ENCODE measurements at places on chromosomes 1 and 21. TPM values are rescaled to one million over a fixed set of nuclear protein-coding genes. Genes with fewer than 3 reads are reported as not detected.

GRCh38 chr1:29412591-29412990 is 176.3 kb downstream of the PTPRU start:
- no peak for DNase-seq

Gene MX2
- 23.0 TPM for total RNA-seq

Gene OR2L3
- total RNA-seq = not detected

GRCh38 chr1:17496419-17496818 is 43.1 kb upstream of the ARHGEF10L start:
- no peak for DNase-seq

GRCh38 chr1:10495952-10496351 is 21.2 kb downstream of the PEX14 start:
- no peak for DNase-seq

DNA sequence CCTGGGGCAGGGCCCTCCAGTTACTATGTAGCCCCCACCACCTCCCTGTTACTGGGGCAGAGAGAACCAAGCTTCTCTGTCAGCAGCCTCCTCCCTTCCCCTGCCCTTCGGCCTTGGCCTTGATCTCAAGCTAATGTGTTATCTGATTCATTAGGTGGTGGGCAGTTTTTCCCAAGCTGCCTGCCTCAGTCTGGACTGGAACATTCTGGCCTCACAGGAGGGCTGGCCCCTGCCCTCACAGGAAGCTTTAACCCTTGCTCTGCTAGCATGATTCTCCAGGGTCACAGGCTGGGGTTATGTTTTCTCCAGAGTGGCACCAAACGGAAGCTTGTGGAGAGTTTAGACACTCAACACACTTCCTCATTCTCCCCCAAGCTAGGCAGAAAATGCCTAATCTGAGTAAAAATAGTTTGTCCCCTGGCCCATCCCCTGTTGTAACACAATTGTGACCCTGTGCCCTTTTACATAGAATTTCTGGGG is 37.2 kb upstream of the SLC6A9 start:
- peak; percentile 67 for DNase-seq

GRCh38 chr1:94979131-94979530 is 52.2 kb upstream of the CNN3 start:
- no peak for DNase-seq

Gene RHBDL2
- 1.1 TPM for total RNA-seq

DNA sequence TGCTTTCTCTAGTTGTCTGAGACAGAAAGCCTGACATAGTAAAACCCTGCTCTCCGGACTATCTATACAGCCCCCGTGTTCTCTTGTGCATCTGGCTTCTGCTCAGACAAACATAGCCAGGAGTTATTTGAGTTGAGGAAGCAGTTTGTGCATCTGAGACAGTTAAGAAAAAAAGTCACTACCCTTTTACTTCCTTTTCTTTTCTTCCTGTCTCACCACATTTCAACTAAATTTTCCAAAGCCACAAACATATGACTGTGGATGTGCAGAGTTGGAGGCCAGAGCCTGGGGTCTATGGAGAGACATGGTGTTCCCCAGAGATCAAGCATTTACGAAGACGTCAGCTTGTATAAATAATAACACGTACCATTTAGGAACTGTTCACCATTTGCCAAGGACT is 158.5 kb upstream of the FGGY start:
- DNase-seq = no peak

- no peak for DNase-seq
Measured at GRCh38 chr1:189434461-189434860, 1043.2 kb downstream of the BRINP3 start.

- peak; percentile 91 for DNase-seq
Measured at GRCh38 chr1:148334339-148335130, 148.6 kb downstream of the PPIAL4G start.

- DNase-seq = no peak
Measured at GRCh38 chr1:98662356-98662670, 792 bp downstream of the SNX7 start.

Gene RSPO1
- 9.1 TPM for total RNA-seq

- no peak for DNase-seq
Measured at GRCh38 chr1:71572038-71572437, 491.2 kb upstream of the ZRANB2 start.

GRCh38 chr1:38135625-38136414 is 89.2 kb upstream of the POU3F1 start:
- no peak for DNase-seq

Gene MNDA
- 45.5 TPM for total RNA-seq

Gene KCNA2
- 0.64 TPM for total RNA-seq

GRCh38 chr1:154794608-154795007 is 75.5 kb downstream of the KCNN3 start:
- DNase-seq = no peak

GRCh38 chr1:48114596-48115382 is 107.7 kb upstream of the SLC5A9 start:
- no peak for DNase-seq
